ENCODE measurements at places on chromosomes 4 and X. TPM values are rescaled to one million over a fixed set of nuclear protein-coding genes. Genes with fewer than 3 reads are reported as not detected.

PNCK gene
- 24.5 TPM for polyA plus RNA-seq

XAGE1A gene
- polyA plus RNA-seq: not detected

DNA sequence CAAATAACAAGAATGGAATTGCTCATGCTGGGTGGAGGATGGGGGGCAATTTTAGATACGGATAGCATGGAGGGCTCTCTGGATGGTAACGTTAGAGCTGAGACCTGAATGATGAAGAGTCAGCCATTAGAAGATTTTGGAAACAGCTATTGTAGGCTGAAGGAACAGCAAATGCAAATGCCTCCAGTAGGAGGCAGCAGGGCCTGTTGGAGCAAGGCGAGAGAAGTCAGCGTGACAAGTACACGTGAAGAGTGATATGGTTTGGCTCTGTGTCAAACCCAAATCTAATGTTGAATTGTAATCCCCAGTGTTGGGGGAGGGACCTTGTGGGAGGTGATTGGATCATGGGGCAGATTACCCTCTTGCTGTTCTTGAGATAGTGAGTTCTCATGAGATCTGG lies 59.3 kb upstream of the SOD3 start:
- DNase-seq: no peak

DNA sequence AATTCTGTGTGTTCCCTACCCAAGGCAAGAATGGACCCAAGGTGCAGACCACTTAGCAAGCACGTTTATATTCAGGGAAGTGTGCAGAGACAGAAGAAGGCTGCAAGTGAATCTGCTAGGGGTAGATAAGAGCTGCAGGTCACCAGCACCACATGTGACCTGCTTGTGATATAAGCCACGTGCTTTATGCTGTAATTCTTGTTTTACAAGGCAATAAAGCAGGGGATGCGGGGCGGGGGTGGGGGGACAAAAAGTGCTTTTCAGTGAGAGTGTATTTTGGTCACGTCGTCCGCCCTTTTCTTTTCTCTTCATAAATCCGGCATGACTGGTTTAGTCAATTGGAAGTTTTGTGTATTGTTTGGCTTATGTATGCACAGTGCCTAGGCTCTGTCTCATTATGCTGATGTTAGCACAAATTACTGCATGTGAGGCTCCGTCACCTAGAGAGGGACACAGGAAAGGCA lies 192.7 kb downstream of the RBMX2 start:
- peak; percentile 45 for DNase-seq

GRCh38 chrX:125444659-125445058 lies 125.0 kb downstream of the TEX13C start:
- no peak for DNase-seq

- no peak for DNase-seq
These were observed 452.9 kb downstream of the SPRY1 start for GRCh38 chr4:123849495-123849894.

DNA sequence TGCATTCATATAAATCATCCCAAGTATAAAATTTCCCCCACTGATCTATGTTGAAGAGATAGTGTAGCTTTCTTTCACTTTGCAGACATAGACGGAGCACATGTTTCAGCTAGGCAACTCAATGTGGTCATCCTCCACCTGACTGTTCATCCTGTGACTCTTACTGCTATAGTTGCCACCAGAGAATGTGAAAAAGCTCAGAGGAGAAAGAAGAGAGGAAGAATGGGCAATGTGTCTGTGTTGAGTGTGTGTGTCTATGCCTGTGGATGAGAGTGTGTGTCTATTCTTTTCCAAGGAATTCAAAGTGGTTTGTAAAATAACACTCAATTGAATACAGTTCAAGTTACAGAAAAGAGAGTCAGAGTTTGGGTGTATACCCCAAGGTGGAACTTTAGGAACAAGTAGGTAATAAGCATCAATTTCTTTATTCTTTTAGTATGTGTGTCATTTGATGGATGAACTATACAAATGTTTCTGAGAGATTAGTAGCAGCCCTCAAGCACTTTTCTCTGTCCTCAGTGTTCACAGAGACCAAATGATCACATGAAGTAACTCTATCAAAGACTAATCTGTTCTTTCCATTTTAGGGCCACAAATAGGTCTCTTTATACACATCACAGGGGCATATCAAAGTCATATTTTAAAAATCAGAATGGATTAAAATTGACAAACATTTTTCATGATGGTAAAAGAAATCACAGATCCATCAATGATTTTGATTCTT lies 2.3 kb downstream of the SNCA start:
- DNase-seq: no peak

- no peak for DNase-seq
These were observed 9.2 kb upstream of the SORCS2 start for GRCh38 chr4:7183161-7183560.

DNA sequence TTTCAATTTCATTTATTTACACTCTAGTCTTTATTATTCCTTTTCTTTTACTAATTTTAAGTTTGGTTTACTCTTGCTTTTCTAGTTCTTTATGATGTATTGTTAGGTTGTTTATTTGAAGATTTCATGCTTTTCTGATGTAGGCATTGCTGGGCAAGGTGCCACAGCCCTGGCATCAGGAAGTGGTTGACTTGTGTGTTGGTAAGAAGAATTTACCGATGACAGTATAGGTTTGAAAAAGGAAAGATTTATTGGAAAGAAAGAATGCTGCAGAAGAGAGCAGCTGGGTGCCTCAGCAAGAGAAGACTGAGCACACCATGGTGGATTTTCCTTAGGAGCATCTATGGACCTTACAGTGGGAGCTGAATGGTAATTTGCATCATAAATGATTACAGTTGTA lies 153.2 kb downstream of the KLF8 start:
- DNase-seq: no peak

GRCh38 chr4:2806390-2807355 lies 13.8 kb downstream of the SH3BP2 start:
- peak; percentile 70 for DNase-seq

- no peak for DNase-seq
These were observed 153.9 kb upstream of the GPC4 start for GRCh38 chrX:133569217-133569616.

GRCh38 chr4:182142176-182143085 lies 100.8 kb upstream of the TENM3 start:
- DNase-seq: no peak

GRCh38 chr4:102449751-102450352 lies 51.3 kb upstream of the NFKB1 start:
- peak; percentile 70 for DNase-seq

ATP2B3 gene
- 7.2 TPM for polyA plus RNA-seq

- DNase-seq: no peak
These were observed 180.8 kb downstream of the VEGFC start for GRCh38 chr4:176611951-176612350.

FOXP3 gene
- 0.73 TPM for polyA plus RNA-seq

TRIM75 gene
- polyA plus RNA-seq: not detected

DNA sequence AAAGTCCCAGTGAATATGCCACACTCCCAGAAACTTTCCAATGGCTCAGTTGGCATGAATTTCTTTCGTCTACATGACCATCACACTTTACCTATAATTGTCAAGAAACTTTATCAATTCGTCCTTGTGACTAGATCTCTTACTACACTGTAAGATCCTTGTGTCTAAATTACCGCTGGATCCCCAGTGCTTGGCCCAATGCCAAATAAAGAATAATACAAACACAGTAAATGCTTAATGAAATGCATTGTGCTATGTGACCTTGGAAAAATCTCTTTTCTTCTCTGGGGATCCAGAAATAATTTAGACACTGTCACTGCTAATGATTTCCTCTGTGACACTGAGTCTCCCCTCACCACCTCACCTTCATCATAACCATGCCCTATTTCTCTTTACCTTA lies 137.9 kb downstream of the VSIG4 start:
- no peak for DNase-seq

- peak; percentile 87 for DNase-seq
These were observed 409.0 kb downstream of the BCOR start for GRCh38 chrX:39688576-39689375.

- DNase-seq: no peak
These were observed 532.9 kb upstream of the FTHL17 start for GRCh38 chrX:31604629-31605221.

DNA sequence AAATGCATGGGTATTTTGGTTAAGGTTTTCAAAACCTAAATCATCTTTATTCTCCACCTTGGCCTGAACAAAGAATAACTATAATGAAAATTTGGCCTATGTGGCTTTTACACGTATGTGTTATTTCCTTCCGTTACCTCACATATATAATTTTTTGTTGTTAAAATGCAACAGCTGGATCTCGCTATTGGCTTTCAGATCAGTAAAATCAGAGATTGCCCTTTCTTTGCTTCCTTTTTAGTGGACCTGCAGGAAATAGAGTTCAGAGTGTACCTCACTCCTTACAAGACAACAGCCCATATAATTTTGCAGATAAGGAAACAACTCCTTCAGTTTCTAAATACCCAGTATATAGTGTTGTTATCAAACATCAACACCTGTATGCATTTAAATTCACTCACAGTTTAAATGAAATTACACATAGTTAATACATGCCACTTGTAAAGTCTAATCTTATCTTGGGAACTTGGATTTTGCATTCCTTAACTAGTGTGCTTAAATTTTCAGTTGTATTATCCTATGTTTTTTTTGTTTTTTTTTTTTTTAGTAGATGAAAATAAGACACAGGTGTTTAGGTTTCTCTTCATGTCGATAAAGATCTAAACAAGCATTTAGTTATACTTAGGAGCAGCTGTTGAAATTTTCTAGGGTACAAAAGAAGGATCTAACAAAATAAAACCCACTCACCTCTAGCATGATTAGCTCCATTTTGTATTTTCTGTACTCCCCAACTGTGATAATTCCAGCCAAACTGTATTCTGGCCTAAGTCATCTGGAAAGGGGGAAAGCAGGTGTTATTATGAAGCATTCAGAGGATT lies 96.2 kb upstream of the SPRY1 start:
- DNase-seq: no peak

CFAP99 gene
- 0.71 TPM for polyA plus RNA-seq

- DNase-seq: no peak
These were observed 20.8 kb downstream of the SH3BP2 start for GRCh38 chr4:2813446-2814405.

MAGEE2 gene
- polyA plus RNA-seq: 0.56 TPM

DNA sequence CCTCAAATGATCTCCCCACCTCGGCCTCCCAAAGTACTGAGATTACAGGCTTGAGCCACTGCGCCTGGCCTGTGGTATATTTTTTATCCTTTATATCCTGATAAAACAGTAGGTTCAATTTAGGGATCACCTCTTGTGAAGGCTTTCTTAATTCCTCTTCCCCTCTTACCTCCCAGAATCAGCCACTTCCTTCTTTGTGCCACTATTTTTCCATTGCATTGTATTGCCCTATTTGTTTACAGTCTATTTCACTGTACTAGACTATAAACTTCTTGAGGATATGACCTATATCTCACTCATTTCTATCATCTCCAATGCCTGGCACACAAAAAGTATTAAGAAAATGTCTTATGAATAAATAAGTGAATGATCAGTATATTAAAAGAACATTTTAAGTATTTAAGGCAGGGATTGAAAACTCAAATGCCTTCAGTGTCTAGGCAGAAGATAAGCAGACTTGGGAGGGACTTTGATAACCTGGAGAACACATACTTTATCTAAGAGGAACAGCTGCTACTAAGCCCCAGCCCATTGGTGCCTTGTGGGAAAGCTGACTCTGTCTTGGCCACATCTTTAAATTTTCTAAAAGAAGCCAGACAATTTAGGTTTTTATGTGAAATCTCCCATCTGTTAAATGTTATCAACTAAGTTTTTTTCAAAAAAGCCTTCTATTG lies 82.3 kb upstream of the OGT start:
- peak; percentile 2 for DNase-seq

USP51 gene
- polyA plus RNA-seq: 1.1 TPM

GRCh38 chr4:152316969-152317368 lies 218.9 kb downstream of the FBXW7 start:
- no peak for DNase-seq

DNA sequence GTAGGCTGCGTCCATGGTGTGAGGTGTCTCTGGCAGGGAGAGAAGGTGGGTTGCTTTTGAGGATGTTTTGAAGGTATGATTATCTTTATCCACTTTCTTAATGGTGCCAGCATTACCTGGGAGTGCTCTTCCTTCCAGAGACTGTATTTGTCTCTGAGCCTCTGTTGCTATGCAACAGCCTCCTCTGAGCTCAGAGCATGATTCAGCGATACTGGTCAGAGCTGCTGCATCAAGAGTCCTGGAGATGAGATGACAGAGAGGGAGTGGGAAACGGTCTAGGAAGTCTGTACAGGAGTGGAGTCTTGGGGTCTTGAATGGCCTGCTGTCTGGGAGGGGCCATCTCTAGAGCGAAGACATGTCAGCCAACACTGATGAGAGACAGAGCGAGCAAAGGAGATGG lies 104.4 kb upstream of the RAB40AL start:
- DNase-seq: peak; percentile 66

DNA sequence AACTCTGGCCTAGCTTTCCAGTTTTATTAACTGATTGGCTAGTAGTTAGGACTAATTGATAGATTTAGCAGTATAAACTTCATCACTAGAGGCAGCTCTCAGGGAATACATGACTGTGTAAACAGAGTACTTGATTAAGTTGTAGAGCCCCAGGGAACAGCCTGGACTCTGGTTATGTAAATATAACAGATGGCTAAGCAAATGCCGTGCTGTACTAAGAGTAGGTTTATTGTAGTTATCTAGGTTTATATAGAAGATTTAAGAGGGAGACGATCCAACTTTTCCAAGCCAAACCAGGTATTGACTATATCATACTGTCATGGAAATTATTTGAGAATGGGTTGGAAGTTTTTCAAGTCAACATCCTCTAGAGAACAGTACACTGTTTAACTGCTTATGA lies 463.4 kb upstream of the GRID2 start:
- peak; percentile 14 for DNase-seq

DNA sequence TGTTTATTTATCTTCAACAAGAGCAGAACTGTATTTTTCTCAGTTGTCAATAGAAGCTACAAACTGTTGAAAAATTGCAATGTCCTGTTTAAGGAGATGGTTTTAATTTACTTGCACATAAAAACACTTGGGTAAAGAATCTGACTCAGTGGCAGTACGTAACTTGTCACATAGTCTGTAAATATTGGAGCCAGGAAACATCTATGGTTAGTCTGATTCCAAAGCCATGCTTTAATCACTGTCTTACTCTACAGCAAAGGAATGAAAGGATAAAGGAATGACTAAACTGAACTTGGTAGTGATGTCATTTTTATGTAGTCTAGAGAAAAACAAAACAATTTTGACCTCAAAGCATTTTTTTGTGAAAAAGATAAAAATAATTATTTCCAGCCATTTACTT lies 537.2 kb downstream of the STIM2 start:
- no peak for DNase-seq

XG gene
- polyA plus RNA-seq: not detected

NKAP gene
- polyA plus RNA-seq: 6.8 TPM

DNA sequence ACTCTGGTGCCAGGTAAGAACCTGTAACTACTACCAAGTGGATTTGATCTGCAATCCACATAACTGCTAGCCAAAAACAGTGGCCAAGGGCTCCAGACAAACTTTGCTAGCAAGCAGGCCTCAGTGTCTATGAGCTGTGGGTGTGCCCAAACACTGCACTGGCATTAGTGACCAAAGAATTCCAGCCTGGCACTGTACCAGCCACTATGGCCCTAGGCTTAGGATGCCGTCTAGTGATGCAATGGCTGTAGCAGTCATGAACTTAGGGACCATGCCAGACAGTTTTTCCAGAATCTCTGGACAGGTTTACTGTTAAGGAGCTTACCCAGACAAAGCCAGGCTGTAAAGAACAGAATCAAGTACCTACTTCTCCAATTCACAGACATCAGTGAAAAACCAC lies 33.7 kb upstream of the PRR27 start:
- DNase-seq: no peak

TCEAL7 gene
- polyA plus RNA-seq: 85.0 TPM

Data from brain (organoid and tissue), 16 donors.